GM19239 (cell line): ENCODE measurements at places on chromosomes 6 and 20.

DNA sequence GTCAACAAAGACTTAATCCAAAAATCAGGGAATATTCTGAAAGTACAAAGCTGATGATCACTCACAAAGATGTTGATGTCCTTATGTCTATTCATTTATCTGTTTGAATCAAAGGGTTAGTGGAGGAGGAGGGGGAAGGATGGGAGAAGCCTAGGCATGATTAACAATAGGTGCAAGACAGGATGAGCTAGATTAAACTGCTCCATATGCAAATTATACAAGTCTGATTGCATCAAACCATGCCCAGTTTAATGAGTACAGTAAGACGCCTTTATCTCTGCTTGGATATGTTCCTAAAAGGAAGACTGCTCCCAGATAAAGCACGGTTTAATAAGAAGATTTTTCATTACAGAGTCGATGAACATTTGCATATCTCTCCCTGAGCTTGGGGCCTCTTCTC, 626.4 kb upstream of the NOX3 start:
- DNase-seq: no peak

GRCh38 chr20:433300-433975, 25.3 kb downstream of the RBCK1 start:
- DNase-seq: peak; percentile 83

- no peak for DNase-seq
Measured at GRCh38 chr6:102773636-102774035, 1380.1 kb downstream of the GRIK2 start.

GRCh38 chr6:35080016-35080680, 61.0 kb downstream of the TCP11 start:
- no peak for DNase-seq

- DNase-seq: no peak
Measured at GRCh38 chr20:59333951-59334350, 33.5 kb downstream of the EDN3 start.

- no peak for DNase-seq
Measured at GRCh38 chr6:161442420-161442819, 168.6 kb upstream of the AGPAT4 start.

DNA sequence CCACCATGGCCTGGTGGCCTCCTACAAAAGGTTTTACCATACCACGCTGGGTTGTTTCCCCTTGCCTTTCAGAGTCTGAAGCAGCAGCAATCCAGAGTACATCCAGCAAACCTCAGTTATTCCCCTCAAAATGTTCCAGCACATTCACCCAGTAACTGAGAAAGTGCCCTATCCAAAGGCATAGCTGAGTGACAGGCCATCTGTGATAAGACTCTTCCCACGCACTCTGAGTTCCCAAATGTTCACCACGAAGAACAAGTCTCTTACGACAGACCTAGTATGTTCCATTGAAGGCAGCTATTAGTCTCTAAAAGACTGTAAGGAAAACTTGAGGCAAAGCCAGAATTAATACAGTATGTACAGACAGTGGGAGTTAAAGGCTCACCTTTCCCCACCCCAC, 31.6 kb upstream of the C20orf144 start:
- DNase-seq: no peak

DNA sequence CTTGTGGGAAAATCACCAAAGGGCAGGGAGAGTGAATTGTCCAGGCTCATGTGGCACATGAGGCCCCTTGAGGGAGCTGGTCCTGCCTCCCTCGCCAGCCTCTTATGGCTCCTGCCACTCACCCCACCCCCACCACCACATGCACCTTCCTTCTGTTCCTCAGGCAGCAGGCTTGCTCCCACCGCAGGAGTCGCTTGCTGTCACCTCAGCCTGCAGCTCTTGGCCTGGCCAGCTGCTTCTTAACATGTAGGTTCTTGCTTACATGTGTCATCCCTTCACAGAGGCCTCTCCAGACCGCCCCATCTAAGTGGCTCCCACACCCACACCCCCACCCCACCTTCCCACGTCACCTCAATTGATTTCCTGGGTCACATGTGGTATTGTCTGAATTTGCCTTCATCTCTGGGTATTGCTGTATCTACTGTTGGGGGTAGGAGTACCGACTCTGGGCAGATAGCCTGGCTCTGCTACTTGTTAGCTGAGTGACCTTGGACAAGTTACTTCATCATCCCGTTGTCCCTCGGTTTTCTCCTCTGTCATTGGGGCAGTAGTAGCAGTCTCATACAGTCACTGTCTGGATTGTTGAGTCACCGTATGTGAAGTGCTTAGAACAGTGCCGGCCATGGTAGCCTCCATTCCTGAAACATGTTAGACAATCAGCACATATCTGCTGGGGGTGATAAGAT, 41.7 kb downstream of the SLC9A8 start:
- DNase-seq: no peak

GRCh38 chr6:12525276-12525675, 191.3 kb upstream of the PHACTR1 start:
- DNase-seq: no peak

GRCh38 chr20:37501940-37502339, 19.1 kb upstream of the NNAT start:
- no peak for DNase-seq

DNA sequence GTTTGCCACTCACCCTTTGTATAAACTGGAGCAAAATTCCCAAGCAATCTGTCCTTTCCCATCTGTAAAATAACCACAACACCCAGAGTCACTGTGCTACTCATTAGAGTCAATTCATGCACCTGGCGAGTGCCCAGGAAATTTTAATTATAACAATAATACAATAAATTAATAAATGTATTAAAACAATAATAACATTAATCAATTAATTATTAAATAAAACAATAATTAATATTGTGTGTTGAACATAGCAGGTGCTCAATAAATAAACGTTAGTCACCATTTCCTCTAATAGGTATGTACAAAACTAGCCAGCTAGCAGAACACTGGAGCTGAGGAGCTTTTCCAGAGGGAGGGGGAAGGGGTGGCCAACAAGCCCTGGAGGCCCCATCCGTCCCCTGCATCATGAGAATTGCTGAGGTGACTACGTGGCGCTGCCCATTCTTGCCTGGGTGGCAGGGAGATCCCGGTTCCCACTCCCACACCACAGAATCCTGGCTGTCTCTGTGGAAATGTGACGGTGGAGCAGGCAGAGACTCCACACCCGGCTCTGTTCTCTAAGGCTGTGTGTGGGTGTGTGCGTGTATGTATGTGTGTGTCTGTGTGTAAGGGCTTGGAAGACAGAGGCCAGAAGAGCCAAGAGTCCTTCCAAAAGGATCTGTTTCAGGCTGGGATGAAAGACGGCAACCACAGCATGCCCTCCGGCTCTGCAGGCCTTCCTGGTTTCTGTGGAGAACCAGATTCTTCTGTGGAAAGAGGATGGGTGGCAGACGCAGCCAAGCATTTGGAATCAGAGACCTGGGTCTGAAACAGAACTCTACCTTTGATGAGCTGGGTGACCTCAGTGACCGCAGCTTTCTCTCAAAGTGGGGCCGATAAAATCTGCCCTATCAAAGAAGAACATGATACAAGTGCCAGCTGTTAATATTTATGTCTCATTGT, 18.8 kb upstream of the EZR start:
- no peak for DNase-seq

DNA sequence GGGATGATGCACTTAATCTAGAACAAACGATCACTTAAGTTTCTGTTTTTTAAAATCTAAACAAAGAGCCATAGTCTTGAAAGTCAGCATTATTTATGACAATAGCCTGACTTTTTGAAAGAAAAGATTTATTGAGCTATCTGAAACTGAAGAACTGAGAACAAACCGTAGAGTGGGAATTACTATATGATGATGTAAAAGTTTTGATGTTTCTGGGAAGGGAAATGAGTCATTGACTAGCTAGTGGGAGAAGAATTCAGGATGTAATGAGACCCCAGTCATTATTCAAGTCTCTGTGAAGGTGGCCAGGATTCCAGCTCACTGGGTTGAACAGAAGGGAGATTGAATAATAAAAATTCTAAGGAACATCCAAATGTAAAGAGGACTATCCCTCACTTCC, 83.4 kb upstream of the FABP7 start:
- no peak for DNase-seq

DNA sequence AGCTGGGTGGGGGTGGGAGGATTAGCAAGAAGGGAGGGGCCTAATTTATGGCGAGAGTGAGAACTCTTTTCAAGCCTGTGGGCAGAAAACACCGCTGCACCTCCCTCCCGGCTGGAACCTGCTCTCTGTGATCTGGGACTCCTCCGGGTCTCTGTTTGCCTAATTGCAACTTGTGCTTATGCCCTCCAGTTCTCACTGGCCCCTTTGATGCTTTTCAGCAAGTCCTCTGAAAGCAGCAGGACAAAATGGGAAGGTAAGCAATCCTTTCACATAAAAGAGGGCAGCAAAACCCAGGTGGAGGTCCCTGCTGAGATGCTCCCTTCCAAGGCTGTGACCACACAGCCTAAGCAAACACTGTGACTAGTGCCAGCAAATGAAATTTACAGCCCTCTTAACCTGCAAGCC, 523.0 kb upstream of the FLRT3 start:
- no peak for DNase-seq

DNA sequence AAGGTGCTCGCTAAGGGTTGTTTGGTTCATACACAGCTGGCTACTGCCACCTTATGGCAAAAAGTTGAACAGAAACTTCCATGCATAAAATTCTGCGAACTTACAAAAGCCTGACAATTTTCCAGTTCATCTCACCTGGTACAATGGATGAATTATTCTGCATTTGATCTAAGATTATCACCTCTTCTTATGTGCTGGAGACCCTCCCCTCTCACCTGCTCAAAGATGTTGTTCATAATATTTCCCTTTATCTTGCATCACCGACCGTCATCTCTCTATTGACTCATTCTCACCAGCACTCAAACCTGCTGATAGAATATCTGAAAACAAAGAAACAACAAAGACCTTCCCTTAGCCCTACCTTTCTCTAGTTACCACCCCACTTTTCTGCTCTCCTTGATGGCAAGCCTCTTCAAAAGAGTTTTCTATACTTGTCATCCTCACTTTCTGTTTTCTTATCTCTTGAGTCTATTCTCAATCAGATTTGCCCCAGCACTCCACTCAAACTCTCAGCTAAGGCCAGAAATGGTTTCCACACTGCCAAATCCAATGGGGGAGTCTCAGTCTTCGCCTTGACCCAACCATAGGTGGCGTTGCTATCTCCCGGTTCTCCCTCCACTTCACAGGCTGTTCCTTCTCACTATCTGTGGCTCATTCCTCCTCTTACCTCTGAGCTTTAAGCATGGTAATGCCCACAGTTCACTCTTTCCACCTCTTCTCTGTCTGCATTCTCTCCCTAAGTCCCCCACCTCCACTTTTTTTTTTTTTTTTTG, 25.8 kb downstream of the SNRNP48 start:
- peak; percentile 17 for DNase-seq

DNA sequence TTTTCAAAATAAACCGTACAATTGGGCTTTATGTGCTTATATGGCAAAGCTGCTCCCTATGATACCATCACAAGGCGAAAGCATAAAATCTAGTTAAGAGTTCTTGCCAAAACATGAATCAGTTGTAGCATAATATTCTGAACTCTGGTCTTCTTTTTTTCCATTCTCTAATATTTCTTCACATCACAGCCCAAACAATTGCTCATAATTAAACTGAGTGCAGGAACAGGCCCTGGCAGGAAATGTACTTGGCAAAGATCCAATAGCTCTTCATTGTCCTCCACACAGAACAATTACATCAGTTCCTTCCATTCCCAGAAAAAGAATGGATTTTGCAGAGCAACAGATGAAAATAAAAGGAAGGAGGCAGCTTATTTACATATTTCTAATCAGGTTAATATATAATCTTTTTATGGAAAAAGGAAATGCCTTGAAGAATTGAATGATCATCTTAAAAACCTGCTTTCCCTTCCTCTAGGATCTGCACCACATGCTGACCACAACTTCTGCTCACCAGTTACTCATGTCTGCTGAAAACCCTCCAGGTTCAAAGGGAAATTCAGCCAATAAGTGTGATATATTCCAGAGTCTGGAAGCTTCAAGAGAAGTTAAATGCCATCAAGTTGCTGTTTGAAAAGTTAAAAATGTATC, 123.3 kb upstream of the COL21A1 start:
- DNase-seq: peak; percentile 12

- DNase-seq: no peak
Measured at GRCh38 chr6:137821491-137821890, 45.6 kb upstream of the TNFAIP3 start.

DNA sequence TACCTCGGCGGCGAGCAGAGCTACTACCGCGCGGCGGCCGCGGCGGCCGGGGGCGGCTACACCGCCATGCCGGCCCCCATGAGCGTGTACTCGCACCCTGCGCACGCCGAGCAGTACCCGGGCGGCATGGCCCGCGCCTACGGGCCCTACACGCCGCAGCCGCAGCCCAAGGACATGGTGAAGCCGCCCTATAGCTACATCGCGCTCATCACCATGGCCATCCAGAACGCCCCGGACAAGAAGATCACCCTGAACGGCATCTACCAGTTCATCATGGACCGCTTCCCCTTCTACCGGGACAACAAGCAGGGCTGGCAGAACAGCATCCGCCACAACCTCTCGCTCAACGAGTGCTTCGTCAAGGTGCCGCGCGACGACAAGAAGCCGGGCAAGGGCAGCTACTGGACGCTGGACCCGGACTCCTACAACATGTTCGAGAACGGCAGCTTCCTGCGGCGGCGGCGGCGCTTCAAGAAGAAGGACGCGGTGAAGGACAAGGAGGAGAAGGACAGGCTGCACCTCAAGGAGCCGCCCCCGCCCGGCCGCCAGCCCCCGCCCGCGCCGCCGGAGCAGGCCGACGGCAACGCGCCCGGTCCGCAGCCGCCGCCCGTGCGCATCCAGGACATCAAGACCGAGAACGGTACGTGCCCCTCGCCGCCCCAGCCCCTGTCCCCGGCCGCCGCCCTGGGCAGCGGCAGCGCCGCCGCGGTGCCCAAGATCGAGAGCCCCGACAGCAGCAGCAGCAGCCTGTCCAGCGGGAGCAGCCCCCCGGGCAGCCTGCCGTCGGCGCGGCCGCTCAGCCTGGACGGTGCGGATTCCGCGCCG, 994 bp downstream of the FOXC1 start:
- no peak for DNase-seq

DNA sequence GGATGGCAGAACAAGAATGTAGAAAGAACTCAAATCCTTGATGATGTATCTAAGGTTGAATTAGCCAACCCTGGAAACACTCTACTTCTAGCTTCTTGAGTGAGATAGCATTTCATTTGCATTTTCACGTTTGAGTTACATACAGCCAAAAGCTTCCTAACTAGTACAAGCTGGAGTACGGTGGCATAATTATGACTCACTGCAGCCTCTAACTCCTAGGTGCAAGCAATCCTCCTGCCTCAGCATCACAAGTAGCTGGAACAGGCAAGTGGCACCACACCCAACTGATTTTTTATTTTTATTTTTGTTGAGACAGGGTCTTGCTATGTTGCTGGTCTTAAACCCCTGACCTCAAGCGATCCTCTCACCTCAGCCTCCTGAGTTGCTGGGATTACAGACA, 36.5 kb upstream of the STK35 start:
- no peak for DNase-seq

- no peak for DNase-seq
Measured at GRCh38 chr6:103326760-103327757, 1532.7 kb downstream of the HACE1 start.

GRCh38 chr6:111601886-111602285, 3.8 kb downstream of the TRAF3IP2 start:
- no peak for DNase-seq
